ENCODE measurements at places on chromosomes 16 and 17.

DNA sequence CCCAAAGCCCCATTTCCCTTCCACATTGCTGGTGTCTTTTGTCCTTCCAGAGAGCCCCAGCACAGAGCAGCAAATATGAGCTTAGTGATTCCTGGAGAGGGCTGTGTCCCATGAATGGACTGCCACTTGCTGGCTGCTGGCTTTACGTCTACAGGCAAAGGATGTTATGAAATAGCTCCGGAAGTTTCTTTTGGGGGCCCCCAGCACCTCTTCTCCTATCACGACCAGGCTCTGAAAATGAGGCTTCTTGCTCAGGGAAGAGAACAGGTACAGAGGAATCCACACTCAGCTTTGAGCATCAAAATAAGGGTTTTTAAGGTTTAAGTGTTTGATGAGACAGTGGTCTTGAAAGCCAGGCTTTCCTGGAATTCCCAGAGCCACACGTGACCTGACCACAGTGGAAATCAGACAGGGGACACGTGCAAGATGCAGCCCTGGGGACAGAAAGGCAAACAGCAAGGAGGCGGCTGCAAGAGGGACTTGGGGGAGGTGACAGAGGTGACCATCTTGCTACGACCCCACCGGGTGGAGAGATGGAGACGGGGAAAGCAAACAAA is 58.1 kb downstream of the ZDHHC7 start:
- no peak for DNase-seq

- no peak for DNase-seq
These were observed 108.1 kb upstream of the ERCC4 start for GRCh38 chr16:13811834-13812233.

DNA sequence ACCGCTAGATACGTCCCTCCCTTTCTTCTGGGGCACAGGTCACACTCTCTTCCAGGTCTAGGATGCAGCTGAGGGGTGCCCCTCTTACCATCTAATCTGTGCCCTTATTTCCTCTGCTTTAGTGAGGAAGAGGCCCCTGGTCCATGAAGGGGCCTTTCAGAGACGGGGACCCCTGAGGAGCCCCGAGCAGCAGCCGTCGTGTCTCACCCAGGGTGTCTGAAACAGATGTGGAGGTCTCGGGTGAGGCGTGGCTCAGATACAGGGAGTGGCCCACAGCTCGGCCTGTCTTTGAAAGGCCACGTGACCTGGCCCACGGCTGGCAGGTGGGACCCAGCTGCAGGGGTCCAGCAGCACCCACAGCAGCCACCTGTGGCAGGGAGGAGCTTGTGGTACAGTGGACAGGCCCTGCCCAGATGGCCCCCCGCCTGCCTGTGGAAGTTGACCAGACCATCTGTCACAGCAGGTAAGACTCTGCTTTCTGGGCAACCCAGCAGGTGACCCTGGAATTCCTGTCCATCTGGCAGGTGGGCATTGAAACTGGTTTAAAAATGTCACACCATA is 15.6 kb downstream of the SCGB1C2 start:
- DNase-seq: no peak

DNA sequence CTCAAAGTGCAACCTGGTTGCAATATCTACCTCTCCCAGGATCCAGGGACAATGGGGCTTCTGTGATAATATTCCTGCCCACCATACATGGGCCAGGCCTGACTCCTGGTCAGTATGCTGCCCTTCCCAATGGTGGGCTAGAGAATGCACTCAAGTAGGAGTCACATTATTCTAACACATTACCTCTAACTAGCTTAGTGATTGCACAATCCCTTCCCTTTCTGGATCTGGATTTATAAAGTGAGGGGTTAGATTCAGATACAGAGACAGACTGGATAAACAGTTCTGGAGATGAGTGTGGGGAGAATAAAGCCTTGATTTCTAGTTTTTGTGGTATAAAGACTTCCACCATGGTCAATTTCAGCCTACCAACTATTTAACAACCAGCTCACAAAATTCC is 33.0 kb downstream of the LYRM1 start:
- DNase-seq: no peak

DNA sequence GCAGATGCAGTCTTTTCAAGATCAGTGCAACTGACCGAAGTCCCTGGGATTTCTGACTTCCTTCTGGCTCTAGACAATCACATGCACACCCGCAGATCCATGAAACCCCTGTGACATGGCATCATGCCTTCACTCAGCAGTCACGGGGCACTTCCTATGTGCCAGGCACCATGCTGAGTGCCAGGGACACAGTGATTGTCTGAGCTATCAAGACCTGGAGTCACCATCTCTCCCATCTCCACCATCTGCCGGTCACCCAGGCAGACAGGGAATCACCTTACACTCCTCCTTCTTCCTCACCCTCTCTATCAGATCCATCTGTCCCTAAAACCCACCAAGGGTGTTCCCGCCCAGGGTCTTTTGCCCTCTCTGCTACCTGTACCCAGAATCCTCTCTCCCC is 5.3 kb downstream of the BEAN1 start:
- no peak for DNase-seq

GRCh38 chr17:46764709-46765401 is 53.6 kb downstream of the WNT3 start:
- DNase-seq: no peak

DNA sequence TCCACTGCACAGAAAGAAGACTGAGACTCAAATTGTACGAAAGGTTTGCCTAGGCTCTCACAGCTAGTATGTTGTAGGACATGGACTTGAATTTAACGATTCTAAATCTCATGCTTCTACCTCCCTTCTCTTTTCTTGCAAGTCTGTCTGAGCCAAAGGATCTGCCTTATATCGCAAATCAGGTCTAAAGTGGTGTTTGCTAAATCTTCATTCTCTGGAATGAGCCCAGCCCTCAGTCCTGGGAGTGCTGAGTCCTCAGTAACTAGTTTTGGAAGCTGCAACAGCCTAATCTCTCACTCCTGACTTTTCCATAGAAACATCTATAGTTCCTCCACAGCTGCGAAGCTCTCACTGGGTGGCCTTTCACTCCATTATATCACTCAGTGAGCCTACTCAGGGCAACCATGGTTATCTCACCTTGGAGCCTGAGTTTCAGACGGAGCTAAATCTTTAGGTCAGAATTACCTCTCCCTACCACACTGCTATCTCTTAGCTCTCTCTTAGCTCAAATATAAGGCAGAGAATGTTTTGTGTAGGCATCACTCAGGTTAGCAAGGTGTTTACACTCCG is 575.5 kb upstream of the C16orf82 start:
- no peak for DNase-seq

GRCh38 chr17:17345686-17346427 is 42.7 kb downstream of the NT5M start:
- no peak for DNase-seq

DNA sequence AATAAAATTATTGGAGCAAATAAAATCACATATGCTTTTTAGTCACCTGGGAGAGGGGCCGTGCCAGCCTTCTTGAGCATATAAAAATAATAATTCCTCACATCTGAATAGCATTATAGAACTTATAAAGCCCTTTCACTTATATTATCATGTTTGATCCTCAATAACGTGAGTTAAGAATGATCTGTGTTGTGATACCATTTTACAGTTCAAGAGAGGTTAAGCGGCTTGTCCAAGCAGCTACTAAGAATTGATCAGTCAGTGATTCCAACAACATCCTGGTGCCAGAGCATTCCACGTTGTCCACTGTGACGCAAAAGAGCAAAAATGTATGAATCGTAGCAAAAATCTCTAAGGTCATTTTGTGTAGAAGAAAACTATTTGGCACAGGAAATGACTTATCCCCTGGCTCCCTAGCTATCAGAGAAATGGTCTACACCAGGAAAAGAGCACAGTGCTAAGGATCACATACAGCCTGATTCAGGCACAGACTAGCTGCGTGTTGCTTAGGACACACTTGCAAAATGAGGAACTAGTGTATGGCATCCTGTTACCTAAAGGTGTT is 33.0 kb downstream of the ANKFN1 start:
- no peak for DNase-seq

All from stimulated activated CD4-positive, alpha-beta T cell treated with anti-CD3 and anti-CD28 coated beads, Interleukin-4, amount 100 ng/mL, for 24 hours (primary cell).